ENCODE measurements at places on chromosomes 7 and 10. TPM values are rescaled to one million over a fixed set of nuclear protein-coding genes. Genes with fewer than 3 reads are reported as not detected.

Gene SRGN
- 225 TPM for total RNA-seq

Gene SLC18A3
- total RNA-seq = not detected

Gene SPDYE16
- 0.90 TPM for total RNA-seq

Gene SLC39A12
- total RNA-seq = 0.29 TPM

- no peak for DNase-seq
Measured at GRCh38 chr7:156039971-156040677, 227.9 kb upstream of the SHH start.

DNA sequence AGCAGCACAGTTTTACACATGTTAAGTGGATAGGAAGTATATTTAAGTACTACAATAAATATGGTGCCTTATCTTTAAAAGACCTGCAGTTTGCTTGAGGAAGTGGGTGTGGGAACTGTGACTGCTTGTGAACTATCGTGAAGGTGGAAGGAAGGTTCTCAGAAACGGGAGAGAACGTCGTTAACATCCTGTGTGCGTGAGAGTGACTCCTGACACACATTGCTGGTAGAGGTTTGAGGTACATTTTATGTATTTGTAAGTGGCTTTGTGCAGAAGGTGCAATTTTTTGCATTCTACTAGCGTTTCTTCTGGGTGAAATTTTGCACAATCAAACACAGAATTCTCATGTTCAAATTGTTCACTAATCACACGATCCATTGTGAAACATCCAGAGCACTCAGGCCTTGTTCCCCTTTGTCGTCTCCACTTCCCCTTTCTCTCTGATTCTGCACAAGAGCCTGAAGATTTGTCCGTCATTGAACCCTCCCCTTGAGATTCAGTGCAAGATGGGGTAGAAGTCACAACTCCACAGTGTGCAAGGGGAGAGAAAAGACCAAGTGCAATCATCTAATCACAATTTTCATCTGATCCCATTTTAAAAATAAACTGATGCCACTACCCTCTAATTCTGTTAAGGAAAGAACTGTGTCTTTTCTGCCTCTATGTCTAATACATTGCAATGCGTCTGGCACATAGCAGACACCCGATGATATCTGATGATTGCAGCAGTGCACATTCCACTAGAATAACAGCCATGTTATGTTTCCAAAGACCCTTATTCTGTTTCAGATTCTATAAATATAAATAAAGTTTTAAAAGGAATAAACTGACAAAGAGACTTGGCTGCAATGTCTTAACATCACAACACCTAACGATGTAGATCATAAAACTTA lies 279.9 kb downstream of the NEBL start:
- no peak for DNase-seq

- DNase-seq = no peak
Measured at GRCh38 chr7:12601302-12601869, 30.9 kb downstream of the SCIN start.

DNA sequence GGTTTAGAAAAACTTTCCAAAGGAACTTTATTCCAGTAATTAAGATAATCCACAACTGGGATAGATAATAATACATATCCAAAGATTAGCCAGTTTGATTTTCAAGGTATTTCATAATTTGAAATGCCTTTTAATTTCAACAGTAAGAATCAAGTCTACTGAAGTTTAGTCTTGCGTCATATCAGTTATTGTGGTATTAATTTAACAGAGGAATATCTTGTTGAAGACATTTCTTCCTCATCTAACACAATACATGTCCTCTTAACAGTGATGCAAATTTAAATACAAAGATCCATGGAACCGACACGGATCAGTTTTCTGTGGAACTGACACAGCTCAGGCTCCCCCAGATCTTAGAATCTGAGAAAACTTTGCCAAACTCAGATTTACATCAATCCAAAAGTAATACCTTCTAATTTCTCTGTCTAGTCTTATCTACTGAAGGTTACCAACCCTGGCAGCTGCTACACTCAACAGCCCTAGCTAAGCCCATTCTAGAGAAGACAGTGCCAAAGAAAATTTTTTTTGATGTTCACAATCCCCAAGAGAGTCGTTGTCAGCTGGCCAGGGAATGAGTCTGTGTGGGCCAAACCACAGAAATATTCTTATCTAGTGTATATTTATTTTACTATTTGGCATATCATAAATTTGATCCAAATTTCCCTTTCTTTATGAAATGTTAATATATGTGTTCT lies 365.2 kb upstream of the MEOX2 start:
- no peak for DNase-seq

All from upper lobe of right lung (tissue), 1 donor.